ENCODE measurements at places on chromosomes 12 and 14. TPM values are rescaled to one million over a fixed set of nuclear protein-coding genes. Genes with fewer than 3 reads are reported as not detected.

Gene RASSF8
- 49.6 TPM for total RNA-seq

Gene SLC11A2
- total RNA-seq: 85.1 TPM

Gene ACSS3
- 9.2 TPM for total RNA-seq

Gene WDHD1
- total RNA-seq: 10.8 TPM

Gene IL31
- total RNA-seq: not detected

Gene RPL36AL
- total RNA-seq: 92.5 TPM
